ENCODE measurements at places on chromosomes 5 and 9.
A peak's percentile ranks its signal among the peaks of the same experiment; 100 is the strongest.

- DNase-seq = no peak
Measured at GRCh38 chr5:157828944-157829639, 29.9 kb downstream of the CLINT1 start.

DNA sequence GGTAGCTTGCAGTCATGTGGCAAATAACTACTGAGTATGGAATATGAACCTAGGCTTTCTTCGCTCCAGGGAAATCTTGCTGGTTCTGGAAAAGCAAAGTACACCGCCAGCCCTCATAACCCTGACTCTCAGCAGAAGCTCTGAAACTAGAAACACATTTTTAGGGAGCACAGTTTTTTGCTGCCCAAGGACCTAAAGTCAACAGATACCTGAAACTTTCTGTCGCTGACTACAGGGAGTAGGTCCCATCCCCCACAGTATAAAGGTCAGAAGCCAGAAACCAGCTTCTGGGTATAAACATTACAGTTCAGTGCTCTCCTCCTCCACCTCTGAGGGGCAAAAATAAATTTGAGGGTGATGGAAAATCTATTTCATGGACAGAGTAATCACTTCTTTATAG is 3.0 kb downstream of the ATOX1 start:
- DNase-seq = no peak

DNA sequence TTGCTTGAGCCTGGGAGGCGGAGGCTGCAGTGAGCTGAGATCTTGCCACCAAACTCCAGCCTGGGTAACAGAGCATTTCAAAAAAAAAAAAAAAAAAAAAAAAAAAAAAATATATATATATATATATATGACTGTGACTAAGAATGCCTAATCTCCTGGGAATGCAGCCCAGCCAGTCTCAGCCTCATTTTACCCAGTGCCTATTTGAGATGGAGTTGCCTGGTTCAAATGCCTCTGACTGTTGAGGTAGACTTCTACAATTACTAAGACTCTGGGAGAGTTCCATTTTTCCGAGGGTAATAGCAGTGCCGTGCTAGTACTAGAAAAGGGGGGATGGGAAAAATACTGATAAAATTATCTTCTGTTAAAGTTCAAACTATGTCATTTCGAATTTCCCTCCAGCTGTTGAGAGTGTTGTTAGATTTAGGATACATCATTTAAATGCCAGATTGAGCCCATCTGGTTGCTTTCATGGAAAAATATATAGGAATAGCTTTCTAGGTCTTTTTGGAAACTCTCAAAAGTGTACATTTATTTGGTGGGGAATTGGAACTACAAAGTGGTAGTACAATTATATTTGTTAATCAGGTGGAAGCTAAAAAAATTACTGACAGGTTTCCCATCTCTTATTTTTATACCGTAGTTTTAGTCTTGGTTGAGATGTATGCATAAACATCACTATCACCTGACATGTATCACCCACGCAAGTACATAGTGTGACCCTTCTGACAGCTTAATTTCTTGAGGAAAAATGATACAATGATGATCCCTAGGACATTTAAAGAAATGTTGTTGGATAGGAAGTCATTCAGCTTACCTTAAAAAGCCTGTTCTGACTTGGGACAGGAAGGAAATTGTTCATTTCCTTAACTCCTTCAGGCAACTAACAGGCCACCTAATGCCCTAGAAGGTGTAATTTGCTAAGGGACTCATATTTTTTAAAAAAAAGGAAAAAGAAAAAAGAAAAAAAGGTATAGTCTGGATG is 214.9 kb downstream of the ADAMTSL1 start:
- DNase-seq = no peak

GRCh38 chr5:35794684-35795375 is 61.9 kb upstream of the IL7R start:
- DNase-seq = no peak

GRCh38 chr5:90747693-90748092 is 189.1 kb downstream of the ADGRV1 start:
- no peak for DNase-seq

DNA sequence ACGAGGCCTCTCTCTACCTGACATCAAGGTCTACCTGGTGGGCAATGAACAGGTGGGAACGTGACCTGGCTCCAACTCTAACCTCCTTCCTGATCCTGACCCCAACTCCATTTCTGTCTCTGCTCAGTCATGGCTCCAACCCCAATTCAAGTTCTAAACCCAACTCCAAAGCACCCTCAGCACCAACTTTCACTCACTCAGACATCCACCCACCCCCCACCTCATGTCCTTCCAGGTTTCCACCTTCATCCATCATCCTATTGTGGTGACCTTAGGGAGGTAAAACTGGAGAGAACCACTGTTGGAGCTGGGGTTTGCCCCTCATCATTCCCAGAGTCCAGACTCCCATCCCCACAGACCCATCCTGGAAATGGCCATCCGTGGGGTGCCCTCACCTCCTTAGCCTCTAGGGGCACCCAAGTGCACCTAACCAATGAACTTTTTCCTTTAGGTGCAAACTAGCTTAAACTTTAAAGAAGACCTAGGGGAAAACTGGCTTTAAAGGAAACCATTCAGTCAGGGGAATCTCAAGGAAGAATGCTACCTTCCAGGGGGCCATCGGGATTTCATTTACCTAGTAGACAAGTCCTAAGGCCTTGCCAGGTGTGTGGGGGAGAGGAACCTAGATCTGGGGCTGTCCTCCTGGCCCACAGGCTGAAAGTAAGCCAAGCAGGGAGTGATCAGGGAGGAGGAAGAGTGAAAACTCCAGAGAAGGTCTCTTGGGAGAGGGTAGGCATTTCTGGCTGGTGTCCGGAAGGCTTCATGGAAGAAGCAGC is 11.3 kb downstream of the RGS14 start:
- DNase-seq = no peak

DNA sequence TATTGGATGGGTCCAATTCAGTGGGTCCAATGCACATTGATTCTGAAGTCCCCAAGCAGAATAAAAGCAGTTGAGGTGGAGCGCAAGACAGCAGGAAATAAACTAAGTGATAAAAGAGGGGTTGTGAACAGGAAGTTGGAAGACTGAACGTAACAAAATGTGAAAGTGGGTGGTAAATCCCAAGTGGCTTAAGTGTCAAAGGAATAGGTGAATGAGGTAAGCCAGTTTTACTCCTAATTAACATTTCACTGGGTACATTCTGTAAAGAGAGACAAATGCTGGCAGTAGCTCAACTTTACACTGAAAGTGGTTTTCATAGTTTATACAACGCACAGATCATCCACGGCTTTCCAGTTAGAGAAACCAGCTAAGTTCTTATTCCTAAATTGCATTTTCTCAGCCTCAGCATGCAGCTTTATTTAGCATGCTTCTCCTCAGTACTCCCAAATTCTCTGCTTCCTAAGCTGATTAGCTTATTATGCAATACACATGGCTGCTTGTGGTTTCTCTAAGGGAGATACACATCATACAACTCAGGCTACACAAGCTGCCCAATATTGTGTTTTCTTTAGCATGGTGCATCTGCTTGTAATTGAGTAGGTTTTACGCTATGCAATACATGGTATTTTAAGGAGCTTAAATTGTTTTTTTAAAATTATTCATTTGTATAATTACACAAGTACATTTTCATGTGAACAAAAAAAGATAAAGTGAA is 34.2 kb upstream of the HSD17B4 start:
- DNase-seq = peak; percentile 18

GRCh38 chr5:102498271-102499034 is at the start of gene SLCO6A1:
SLCO6A1 (minus strand) TSS chr5:102499001; CDS start chr5:102498844, 157 bp downstream.
- no peak for DNase-seq

DNA sequence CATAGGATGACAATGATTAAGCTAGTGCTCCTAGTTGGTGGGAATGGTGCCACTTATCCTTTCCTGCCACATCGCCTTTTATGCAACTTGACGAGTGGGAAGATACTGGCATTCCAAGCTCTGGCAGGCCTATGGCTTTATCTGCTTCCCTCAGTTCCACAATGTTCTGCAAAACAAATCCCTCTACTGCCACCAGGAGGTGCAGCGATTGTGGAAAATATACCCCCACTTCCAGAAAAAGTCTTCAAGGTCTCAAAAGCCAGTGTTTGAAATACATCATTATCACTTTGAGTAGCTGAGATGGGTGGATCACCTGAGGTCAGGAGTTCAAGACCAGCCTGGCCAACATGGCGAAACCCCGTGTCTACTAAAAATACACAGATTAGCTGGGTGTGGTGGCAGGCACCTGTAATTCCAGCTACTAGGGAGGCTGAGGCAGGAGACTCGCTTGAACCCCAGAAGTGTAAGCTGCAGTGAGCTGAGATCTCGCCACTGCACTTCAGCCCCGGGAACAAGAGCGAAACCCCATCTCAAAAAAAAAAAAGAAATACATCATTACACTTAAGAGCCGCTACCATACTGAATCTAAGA is 3.4 kb downstream of the CLINT1 start:
- DNase-seq = no peak

DNA sequence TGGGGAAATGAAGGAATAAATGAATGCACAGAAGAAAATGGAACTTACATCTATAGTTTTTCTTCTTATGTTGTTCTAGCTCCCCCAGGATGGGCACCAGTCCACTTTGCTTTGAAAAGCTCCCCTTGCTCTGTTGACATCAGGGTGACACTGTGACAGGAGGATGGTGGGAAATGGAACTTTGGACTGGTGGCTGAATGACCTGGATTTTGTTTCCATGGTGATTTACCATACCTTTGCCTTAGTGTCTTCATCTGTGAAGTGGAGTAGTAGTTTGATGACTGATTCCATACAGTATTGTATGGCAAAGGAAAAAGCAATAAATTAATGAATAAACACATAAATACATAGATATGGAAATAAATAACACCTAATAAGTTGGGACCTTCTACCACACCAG is 294.7 kb downstream of the KIF4B start:
- DNase-seq = no peak

- DNase-seq = no peak
Measured at GRCh38 chr5:69317391-69317790, 15.2 kb downstream of the CCDC125 start.

DNA sequence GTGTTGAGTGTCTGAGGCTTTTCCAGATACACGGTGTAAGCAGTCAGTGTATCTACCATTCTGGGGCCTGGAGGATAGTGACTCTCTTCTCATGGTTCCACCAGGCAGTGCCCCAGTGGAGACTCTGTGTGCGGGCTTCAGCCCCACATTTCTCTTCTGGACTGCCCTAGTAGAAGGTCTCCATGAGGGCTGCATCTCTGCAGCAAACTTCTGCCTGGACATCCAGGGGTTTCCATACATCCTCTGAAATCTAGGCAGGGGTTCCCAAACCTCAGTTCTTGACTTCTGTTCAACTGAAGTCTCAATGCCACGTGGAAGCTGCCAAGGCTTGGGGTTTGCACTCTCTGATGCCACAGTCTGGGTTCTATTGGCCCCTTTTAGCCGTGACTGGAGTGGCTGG is 256.6 kb upstream of the ITGA1 start:
- no peak for DNase-seq

DNA sequence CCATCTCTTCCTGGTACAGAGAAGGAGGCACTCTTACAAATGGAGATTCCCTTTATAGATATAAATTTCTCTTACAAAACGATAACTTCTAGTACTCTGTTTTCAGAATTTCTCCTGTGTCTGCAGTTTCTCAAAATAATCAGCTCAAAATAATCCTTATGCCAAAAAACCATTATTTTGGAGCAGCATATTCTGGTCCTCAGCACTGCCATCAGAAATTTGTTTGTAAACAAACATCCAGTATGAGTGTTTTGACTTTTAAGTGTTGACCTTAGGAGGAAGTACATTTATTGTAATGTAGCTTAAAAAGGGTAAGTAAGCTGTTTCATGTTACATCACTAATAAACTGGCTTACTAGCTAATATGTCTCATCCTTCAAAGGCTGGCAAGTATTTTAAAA is 52.8 kb upstream of the SNAPC3 start:
- no peak for DNase-seq

DNA sequence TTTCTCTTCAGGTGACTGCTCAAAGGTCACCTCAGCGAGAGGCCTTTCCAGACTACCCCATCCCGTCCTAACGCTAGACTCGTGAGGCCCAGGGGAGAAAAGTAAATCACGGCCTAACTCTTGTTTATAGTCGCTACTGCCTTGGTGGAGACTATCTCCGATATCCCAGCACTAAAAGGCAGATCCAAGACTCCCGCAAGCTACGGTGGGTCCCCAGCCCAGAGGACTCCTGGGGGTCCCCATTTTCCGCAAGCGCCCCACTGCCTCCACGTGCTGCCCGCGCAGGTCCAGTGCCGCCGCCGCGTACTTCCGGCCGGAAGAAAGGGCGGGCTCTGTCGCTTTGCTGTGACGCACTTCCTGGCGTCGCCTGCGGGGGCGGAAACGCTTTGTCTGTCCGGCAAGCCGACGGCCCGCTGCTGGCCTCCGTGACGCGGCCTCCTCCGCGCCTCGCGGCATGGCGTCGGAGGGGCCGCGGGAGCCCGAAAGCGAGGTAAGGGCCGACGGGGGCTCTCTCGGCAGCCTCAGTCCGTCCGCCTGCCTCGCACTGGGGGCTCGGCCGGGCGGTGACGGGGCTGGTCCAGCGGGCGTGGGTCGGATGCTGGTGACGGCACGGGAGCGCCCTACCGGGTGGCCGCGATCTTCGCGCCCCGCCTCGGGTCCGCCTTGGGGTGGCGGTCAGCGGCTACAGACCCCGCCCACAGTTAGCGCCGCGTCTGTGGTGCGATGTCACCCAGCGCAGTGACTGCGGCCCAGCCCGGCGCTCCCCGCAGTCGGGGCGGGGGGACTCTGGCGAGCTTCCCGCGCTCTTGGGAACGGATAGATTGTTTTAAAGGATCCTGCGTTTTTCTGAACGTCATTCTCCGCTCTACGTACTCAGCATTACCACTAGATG is at the start of gene SECISBP2:
Gene SECISBP2 (plus strand): TSS at position 378 of the 892 bp plus-strand sequence. CDS start 77 bp downstream, at position 455.
- DNase-seq = peak; percentile 40

DNA sequence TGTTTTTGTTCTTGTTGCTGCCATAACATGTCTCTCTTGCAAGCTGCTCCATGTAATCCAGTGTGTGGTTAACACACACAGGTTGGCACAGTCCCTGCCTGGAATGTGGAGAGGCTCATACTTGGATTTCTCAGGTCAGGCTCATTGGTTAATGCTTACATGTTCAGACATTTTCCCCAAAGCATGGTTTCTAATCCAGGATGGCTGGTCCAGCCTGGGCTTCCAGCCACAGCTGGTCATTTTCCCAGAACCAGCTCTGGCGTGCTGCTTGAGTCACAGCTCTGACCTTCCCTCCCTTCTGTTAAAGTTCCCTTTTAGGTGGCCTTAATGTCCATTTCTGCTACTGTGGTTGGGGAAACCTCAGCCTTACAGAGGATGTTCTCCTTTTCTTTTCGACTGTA is 294.3 kb downstream of the TAF11L14 start:
- no peak for DNase-seq

- DNase-seq = no peak
Measured at GRCh38 chr5:131776450-131776849, 20.4 kb downstream of the FNIP1 start.

GRCh38 chr9:88075966-88076285 is 62.3 kb downstream of the SPATA31C2 start:
- DNase-seq = no peak

Measured in D721Med (cell line).